Stimulated activated CD8-positive, alpha-beta memory T cell treated with anti-CD3 and anti-CD28 coated beads, Interleukin-4, amount 100 ng/mL, for 1 hour (primary cell): ENCODE measurements at places on chromosomes 6 and 20.

GRCh38 chr20:31925631-31926030, 26.2 kb downstream of the PDRG1 start:
- DNase-seq: no peak

GRCh38 chr6:126156973-126157372, 170.6 kb downstream of the TRMT11 start:
- DNase-seq: no peak

DNA sequence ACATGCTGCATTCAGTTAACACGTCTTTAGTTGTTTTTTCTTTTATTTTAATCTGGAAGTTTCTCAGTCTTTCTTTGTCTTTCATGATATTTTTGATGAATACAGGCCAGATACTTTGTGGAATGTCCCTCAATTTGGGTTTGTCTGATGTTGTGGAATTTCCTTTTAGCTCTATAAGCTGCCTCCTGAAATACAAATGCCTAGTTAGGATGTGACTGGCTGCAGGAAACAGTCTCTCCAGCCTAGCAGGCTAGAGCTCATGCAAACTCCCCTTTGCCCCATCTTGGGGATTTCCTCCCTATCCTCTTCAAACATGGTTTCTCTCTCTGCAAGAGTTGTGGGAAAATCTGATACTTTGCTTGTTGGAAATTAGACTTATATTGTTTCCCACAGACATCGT, 89.3 kb upstream of the JAG1 start:
- no peak for DNase-seq

- no peak for DNase-seq
Measured at GRCh38 chr20:57930351-57930750, 220.5 kb upstream of the PMEPA1 start.

DNA sequence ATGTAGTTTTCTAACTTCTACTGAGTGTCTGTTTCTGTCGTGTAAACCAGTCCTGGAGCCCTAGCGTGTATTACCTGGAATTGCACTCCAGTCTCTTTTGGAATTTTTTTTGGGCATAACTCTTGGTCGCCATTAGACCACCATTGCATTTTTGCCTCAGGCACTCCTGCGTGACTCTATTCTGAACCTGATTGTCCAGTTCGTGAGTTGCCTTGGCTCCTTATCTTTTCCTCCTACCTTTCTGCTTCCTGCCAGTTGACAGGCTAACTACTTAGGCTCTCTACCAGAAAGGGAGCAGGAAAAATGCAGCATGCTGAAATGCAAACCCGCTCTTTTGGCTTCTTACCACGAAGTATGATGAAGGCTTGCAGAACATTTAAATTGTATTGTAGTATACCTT, 490.9 kb upstream of the SOX4 start:
- DNase-seq: no peak

DNA sequence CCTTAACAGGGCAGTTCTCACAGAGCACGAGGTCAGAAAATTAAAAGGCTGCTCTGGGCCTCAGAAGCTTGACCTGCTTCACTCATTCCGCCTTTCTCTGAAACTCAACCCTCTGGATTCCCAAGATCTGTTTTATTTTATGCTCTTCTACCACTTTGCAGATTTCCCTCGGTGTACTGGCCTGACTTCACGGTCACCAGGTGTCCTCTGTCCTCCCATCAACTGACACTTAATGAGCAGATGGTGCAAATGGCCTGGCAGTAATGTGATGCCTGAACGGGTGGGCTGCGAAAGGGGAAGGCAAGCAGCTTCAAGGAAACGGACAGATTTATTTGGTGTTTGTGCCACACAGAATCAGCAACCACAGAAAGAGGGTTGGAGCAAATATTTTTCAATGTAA, 169.7 kb upstream of the TFAP2D start:
- DNase-seq: no peak
